ENCODE measurements at places on chromosomes 3 and 15.

- DNase-seq, result no peak
These were observed 10.9 kb downstream of the SEMA7A start for GRCh38 chr15:74422652-74423430.

GRCh38 chr3:98021830-98022560 is 13.1 kb downstream of the GABRR3 start:
- peak; percentile 4 for DNase-seq

DNA sequence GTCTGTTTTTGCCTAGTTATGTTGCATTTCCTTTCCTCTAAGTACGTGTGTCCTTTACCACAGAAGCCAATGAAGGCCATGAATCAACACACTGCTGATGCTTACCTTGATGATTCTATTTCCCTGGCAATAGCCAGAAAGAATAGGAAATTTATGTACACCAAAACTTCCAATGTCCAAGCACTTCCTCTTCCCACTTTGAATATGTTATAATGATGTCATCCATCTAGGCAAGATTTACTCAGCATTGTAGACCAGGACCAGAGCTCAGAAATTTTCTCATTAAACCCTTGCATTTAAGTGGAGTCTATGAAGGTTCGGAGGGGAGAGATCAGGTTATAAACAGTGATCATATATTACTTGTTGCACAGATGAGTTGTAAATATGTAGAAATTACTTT is 126.0 kb downstream of the THRB start:
- no peak for DNase-seq

- no peak for DNase-seq
These were observed 111.5 kb downstream of the FBN1 start for GRCh38 chr15:48533982-48534381.

- no peak for DNase-seq
These were observed 226.0 kb upstream of the NDN start for GRCh38 chr15:23913081-23913480.

DNA sequence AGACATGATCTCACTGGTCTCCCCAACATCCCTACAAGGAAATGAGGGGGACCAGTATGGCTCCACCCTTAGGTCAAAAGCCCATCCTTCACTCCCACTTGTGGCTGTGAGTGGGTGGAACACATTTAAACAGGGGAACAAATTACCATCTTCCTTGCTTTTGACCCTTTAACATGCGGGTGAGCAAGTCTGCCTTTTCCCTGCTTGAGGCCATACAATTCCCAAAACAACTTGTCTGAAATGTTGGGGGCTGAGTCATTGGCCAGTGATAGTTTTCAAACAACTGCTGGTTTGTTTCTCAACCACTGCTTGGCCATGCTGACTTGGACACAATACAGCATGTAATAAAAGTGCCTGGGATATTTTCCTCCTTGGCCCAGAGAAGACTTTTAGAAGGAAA is 39.6 kb downstream of the COL8A1 start:
- peak; percentile 55 for DNase-seq

- no peak for DNase-seq
These were observed 27.8 kb downstream of the IL5RA start for GRCh38 chr3:3082234-3082924.

DNA sequence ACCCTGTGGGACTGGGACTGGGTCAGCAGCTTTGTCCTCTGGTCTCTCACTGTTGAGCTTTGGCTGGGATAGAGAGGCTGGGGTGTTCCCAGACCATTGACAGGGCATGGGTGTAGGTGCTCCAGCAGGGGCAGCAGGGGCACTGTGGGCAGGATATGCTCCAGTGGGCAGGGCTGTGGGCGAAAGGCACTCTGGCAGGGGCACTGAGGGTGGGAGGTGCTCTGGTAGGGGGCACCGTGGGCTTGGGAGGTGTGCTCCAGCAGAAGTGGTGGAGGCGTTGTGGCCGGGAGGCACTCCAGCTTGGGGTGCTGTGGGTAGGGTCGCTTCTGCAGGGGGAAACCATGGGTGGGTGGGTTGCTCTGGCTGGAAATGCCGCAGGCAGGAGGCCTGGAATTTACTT is 62.1 kb downstream of the LRRC49 start:
- no peak for DNase-seq
